ENCODE measurements at places on chromosomes 1 and 21. TPM values are rescaled to one million over a fixed set of nuclear protein-coding genes. Genes with fewer than 3 reads are reported as not detected.

The ARHGAP30 gene
- total RNA-seq, result 0.39 TPM

GRCh38 chr1:7386226-7387052 is 384.7 kb upstream of the VAMP3 start:
- DNase-seq, result no peak

- DNase-seq, result no peak
Measured at GRCh38 chr21:35971824-35972223, 88.5 kb downstream of the SETD4 start.

DNA sequence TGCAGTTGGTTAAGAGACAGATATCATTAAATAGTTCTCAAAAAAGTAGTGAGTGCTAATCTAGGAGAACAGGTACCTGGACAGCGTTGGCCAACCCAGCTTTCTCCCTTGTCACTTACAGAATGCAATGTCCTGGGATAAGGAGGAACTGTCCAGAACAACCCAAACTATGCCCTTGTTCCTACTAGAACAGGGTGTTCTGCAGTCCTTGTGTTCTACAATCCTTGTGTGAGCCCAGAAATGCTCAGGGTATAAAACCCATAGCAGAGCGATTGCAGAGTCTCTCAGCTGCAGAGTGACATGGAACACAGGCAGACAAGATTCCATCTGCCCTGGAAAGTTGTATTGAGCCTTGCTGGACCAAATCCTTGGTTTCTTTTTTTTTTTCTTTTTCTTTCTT is 83.5 kb upstream of the VANGL1 start:
- DNase-seq, result no peak

DNA sequence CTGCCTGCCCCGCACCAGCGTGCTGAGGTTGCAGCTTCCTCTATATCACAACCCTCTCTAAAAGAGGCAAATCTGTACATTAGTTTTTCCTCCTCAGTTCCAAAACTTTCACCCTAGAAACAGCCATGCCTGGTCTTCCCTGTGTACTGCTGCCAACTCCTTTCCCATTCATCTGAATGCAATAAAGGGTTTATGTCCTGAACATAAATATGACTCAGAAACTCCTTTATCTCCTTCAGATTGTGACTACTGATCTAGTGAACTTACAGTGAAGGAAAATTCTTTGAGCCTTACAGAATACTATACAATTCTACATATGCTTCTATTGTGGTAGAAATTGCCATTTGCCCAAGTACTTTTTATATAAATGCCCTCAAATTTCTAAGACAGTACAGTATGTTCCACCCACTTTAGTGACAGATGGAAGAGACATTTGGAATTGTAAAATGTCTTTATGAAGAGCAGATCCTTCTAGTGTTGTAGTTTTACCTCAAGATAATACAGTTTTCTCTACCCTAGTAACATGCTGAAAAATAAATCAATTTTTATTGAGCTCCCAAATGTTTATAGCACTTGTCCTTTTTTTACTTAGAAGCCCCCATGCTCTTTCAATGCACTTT is 345.1 kb upstream of the SNX7 start:
- DNase-seq, result no peak

Measured in HCT116 (cell line).